NCI-H1105 (cell line): ENCODE measurements at places on chromosomes 2 and 18.
A peak's percentile ranks its signal among the peaks of the same experiment; 100 is the strongest.

DNA sequence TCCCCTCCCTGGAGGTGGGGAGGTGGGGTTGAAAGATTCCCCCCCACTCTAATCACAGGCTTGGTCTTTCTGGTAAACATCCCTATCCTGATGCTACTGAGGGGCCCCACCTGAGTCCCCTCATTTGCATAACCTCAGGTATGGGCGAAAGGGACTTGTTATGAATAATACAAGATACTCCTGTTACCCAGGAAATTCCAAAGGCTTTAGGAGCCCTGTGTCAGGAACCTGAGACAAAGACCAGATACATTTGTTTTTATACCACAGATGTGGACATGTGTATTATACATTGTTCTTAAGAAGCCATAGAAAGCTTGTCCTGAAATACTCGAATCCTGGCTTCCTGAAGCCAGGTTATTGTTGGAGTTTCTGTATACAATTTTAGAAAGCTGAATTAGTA is 62.8 kb downstream of the MYO1B start:
- DNase-seq: no peak

DNA sequence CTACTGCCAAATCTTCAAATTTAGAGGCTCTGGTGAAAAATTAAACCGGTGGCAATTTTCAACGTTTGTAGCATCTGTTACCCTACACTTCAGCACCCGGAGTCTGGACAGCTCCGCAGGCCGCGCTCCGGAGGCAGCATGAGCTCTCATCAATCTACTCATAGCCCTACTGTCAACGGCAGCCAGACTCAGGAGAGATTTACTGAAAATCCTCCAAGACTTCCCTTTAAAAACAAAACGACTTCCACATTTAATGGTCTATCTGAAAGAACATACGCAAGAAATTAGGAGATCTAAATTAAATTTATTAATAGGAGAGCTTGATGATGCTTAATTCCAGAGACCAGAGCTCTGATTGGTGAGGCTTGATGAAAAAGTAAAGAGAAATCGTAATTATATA is 970 bp upstream of the ADCYAP1 start:
- no peak for DNase-seq

GRCh38 chr2:201149064-201149820 is 33.3 kb downstream of the CFLAR start:
- no peak for DNase-seq

GRCh38 chr2:20949256-20949655 is 94.6 kb downstream of the APOB start:
- no peak for DNase-seq

DNA sequence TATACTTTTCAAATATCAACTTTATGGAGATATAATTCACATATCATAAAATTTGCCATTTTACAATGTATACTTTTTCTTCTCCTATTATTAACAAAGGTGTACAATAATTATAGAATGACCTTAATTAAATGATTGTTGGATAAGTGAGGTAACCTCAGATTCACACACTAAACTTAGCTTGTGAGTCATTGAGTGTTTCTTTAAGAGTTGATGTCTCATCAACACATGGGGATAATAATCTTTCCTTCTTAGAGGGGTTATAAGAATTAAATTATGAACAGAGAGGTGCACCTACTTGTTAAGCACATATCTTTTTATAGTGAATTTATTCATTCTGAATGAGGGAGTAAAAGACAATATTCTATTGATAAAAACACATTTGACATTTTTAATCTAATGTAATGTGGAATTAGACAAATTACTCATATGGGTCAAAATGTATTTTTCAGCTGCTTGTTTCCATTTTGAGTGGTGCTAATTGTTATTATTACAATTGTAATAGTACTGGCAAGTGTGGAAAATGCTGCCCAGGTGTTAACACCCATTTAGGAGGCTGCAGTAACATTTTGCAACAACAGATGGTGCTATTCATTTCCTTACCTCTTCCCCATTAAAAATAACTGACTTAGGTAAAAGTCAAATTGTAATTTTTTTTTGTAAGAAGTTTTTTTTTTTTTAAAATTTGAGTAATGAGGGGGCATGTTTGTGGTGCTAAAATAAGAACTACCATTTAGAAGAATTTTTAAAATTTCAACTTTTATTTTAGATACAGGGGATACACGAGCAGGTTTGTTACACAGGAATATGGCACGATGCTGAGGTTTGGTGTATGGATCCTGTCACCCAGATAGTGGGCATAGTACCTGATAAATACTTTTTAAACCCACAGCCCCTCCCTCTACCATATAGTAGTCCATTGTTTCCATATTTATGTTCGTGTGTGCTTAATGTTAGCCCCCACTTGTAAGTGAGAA is 32.1 kb upstream of the DYNAP start:
- DNase-seq: no peak

DNA sequence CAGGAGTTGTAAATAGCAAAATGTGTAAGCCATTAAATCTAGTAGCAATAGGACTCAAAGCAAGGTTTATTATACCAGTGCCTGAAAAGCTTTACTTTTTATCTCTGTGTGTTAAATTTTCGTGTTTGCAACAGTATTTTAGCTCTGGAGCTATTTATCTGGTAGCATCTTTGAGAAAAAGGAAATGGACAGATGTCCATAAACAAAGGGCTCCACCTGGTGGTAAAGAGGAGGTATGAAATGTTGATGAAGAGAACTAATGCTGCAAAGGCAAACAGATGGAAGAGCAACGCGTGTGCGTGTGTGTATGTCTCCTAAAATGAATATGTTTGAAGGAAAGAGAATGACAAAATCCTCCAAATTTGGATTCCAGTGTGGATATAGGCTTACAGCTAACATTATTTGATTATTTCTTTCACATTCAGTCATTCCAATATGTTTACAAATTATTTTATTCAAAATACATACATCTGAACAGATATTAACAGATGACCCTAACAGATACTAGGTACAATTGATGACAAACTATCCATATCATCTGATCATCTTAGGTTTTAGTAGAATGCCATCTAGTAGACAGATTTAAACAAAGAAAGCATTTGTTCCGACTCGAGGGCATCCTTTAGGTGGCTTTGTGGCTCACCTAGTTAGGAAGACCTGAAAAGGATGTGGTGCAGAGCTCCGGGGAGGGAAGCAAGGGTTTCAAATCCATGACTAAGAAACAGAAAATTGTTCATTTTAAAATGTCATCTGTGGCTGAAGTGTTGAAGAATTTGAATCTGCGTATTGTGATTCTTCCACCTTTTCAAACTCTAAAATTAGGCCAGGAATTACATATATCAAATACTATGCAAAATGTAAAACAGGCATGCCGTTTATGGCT is 383.3 kb downstream of the MTX2 start:
- peak; percentile 57 for DNase-seq

DNA sequence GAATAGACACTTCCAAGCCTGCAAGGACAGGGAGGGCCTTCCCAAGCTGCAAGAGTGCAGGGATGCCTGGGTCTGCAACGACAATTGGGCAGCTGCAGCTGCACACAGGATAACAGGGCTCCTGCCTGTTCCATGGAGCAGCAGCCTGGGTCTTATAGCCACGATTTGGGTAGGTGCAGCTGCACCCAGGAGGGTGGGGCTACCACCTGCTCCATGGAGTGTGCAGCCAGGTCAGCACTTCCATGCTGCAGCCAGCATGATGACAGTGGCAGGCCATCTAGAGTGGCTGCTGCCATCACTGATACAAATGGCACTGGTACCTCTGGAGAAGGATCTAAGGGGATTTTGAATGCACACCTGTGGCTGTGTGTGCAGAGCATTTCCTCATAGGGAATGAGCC is 528.5 kb downstream of the DSC3 start:
- no peak for DNase-seq
